Large intestine (tissue), 12 donors: ENCODE measurements at places on chromosomes 5 and 9. TPM values are rescaled to one million over a fixed set of nuclear protein-coding genes. Genes with fewer than 3 reads are reported as not detected.

GRCh38 chr5:73459366-73459765 is 10.8 kb upstream of the FOXD1 start:
- no peak for DNase-seq

- no peak for DNase-seq
Observed at GRCh38 chr5:59485107-59485506, 408.4 kb downstream of the PDE4D start.

- DNase-seq: peak; percentile 12
Observed at GRCh38 chr9:134811673-134812342, 68.8 kb upstream of the FCN2 start.

- peak; percentile 21 for DNase-seq
Observed at GRCh38 chr5:38538161-38538560, 18.3 kb downstream of the LIFR start.

DNA sequence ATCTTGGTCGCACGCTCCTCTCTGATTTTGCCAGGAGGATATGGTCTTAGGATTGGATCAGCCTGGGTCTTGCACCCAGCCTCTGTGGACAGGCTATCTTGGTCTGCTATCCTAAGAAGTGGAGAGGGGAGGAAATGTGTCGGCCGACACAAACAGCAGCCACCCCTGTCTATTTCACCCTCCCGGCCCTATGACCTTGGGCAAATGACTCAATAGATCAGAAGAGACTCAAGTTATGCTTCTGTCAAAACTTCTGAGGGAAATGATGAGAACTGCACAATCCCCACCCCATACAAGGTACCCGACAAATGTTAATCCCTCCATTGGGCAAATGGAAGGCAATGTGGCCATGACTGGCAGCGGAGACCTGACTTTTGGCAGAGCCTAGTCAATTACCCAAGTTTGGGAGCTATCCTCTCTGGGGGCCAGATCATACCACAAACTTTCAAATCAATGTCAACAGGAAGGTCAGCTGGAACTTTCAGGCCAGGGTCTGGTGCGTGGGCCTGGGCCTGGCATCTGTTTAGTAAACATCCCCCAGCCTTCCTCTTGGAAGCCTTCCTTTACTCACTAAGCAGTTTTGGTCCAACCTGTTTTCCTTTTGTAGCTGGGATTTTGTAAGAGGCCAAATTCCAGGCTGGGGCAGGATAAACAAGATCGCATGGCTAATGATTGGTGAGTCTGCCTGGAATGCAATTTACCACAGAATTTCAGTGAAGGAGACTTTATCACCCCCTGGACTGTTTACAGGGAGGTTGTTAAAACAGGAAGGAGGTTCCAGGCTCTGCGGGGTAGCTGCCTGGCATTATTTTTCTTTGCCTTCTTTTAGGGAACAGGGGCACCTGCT is 64.2 kb upstream of the CPEB4 start:
- peak; percentile 93 for DNase-seq

DNA sequence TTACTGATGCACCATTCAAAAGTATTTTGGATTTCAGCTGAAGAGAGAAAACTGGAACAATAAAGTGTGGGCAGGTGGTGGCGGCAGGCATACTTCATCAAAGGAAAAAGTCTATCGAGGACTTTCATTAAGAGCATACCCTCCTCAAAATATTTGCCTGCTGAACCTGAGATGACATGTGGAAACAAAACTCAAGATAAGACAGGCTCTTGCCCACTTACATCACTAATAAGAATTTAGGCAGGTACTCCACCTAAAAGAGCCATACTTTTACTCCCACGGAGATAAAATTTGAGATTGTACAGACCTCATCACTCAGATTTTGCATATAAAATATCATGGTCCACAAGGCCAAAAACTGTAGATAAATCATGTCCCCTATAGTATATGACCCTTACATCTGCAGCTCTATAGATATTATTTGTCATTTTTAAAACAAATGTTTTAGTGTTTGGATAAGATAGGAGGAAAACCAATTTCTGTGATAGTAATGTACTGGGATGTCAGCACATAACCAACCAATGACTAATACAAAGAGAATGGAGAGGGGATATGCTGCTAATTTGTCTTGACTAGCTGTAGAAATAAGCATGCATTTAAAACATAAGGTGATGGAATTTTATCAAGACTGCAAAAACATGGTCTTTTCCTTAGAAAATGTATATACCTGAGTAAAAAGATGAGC is 730.6 kb upstream of the ZNF608 start:
- DNase-seq: no peak

ZBTB43 gene
- 11.7 TPM for polyA plus RNA-seq

PHF24 gene
- 1.6 TPM for polyA plus RNA-seq

DMRT3 gene
- polyA plus RNA-seq: not detected

RASEF gene
- polyA plus RNA-seq: 11.5 TPM

FCN2 gene
- 0.04 TPM for polyA plus RNA-seq

BRINP1 gene
- polyA plus RNA-seq: 0.67 TPM

PCDHGB4 gene
- 1.4 TPM for polyA plus RNA-seq
